ENCODE measurements at places on chromosomes 3 and 15.
A peak's percentile ranks its signal among the peaks of the same experiment; 100 is the strongest.

- no peak for DNase-seq
Observed at GRCh38 chr3:7461202-7461825, 600.4 kb downstream of the GRM7 start.

- DNase-seq = no peak
Observed at GRCh38 chr3:186643493-186643892, 3.3 kb downstream of the FETUB start.

DNA sequence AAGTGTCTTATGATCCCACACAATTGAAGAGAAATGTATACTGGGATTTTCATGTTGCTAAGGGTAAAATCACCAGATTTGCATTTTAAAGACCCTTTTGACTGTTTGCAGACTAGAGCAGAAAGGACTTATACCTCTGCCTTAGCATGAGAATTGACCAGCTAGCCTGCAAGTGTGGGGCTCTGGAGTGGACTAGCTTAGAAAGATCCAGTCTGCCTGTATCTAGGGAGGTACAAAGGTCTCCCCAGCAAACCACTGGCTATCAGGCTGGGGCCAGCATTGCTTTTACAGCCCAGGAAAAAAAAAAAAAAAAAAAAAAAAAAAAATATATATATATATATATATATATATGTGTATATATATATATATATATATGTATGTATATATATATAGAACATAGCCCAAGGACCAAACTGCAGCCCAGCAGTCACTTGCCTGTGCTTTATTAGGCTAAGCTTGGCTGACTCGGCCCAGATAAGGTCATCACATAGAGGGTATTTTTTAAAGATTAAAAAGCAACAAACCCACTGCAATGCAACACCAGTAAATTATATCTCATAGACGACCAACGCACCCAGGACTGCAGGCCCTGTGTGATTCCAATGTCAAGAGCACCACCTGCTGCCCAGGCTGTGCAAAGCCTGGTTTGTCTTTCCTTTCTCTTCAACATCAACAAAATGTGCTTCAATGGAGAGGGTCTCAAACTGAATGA, 63.7 kb downstream of the DCLK3 start:
- DNase-seq = peak; percentile 85

DNA sequence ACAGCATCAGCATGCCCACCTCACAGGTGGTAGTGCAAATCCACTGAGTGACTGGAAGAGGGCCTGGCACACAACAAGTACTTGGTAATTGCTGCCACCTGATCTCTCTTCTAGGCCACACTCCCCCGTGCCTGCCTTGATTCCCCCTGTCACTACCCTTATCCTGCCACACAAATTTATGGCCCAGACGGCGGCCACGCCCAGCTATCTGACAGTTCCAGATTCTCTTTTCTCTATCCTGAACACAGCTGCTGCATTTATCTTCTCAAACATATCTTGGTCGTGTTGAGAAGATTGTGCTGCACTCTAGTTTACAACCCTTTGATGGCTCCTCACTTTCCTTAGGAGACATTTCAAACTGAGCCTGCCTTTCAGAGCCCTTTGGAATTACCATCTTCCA, 585.2 kb downstream of the NTRK3 start:
- DNase-seq = peak; percentile 84

GRCh38 chr15:38682363-38682762, 117.7 kb upstream of the RASGRP1 start:
- DNase-seq = no peak

- no peak for DNase-seq
Observed at GRCh38 chr3:37093481-37093880, 80.9 kb downstream of the LRRFIP2 start.

GRCh38 chr3:31942446-31942845, 38.6 kb downstream of the OSBPL10 start:
- DNase-seq = no peak

DNA sequence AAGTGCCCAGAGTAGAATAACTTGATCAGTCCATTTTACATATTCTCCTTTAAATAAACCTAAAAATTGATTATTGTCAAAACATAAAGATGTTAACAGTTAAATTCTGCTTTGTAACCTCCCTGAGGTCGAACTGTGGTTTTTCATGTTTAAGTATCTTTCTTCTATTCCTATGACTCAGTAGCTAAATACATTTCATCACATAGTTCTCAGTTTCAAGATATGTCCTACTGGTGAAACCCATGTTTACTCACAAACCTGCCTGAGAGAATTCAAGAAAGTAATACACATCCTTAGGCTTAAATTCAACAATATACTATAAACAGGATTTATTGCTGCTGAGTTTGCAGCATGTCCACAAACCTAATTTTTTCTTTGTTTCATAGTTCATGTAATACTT, 692.9 kb downstream of the ZPLD1 start:
- DNase-seq = peak; percentile 31

DNA sequence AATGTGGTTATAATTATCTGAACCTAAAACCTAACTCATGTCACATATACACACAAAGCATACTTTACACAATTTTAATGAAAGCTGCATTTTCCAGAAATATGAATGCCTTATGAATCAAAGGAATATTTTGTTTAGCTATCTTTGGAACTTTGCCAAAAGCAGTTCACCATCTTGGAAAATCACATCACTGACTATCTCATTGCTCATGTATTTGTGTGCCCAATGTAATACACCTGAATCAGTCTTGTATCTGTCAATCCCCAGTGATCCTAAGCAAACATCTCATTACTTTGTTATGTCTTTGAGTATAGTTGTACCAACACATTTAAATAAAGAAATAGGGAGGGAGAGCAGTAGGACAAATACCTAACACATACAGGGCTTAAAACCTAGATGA, 15.6 kb upstream of the CD47 start:
- DNase-seq = no peak

DNA sequence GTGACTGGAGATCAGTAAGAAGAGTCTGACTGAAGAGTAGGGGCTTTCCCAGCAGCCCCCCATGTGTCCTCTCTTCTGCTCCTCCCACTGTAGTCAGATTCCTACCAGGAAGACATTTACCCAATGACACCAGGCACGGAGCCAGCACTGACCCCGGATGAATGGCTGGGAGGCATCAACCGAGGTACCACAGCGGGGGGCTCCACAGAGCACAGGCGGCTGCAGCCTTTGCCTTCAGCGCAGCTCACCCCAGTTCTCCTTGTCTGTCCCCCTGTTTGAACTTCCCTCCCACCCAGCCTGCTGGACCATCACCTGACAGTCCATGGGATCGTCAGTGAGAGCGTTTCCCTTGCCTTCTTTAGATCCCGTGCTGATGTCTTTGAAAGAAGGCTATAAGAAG, 101.6 kb downstream of the ANP32A start:
- DNase-seq = no peak

DNA sequence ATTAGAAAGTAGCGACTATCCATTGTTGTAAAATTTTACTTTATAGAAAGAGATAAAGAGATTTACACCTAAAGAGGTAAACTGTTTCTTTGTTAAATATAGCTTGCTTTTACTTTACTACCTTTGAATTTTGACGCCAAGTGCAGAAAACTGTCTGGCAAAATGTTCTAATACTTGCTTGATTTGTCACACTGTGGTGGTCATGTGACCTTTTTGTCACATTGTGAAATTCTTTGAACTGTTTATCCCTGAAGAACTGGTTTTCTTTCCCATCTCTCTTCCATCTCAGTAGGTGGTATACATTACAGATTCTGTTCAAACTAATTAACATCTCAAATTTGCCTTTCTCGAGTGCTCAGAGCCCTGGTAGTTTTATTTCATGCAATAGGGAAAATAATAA, 327.4 kb downstream of the NAALADL2 start:
- DNase-seq = no peak

- DNase-seq = no peak
Observed at GRCh38 chr3:41882956-41883355, 78.9 kb downstream of the ULK4 start.

DNA sequence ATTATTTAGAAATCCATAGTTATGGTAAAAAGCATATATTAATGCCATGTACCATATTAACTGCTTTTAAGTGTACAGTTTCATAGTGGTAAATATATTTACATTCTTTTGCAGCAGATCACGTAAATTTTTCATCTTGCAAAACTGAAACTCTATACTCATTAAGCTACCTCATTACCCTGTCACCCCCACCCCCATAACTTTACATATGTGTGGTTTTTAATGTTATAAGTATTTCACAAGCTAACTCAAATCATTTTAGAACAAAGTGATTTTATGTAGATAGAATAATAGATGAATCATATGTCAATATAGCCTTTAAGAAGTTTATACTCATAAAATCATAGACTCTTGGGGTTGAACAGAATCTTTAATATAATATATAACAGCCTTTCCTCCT, 7.1 kb upstream of the TP63 start:
- DNase-seq = no peak

GRCh38 chr3:65190111-65190510, 502.3 kb upstream of the ADAMTS9 start:
- DNase-seq = no peak

DNA sequence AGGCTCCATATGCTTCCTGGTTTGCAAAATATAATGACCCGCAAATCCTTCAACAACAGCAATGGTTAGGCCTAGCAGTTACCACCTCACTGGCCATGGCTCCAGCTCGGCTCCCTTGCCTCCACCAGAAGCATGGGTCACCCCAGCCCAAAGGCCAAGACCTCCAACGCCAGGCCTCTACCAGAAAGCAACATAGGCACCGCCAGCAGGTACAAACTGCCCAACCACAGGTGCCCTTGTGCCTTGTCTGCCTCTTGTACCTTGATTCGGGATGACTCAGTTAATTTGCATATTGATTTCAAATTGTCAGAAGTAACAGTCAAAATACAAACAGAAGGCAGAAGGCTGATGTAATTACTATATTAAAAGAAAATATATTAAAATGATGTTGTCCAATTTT, 124.7 kb downstream of the IL5RA start:
- DNase-seq = no peak

DNA sequence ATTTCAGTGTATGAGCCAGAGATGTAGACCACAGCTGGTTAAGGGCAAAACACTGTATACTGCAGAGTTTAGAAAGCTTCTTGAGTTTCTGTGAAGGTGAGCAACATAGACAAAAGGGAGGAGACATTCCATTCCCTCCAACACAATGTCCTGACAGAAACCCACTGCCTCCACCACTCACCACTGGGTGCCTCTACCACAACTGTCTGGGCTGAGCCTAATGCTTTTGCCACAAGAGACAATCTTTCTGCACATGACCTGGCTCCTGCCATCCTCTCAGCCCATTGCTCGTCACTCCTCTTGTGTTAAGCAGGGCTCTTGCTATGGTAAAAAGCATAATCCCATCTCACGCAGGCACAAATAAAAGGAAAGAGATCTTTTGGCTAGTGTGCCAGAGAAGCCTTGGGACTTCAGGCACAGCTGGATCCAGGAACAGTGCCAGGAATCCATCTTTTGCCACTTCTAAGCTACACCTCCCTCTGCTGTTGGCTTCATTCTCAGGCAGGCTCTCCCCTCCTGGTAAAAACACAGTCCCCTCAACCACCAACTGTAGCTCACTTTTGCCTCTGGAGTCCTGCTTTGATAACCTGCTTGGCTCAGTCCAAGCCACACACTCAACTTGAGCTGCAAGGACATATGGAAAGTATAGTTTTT, 140.6 kb upstream of the PRR20G start:
- no peak for DNase-seq

GRCh38 chr15:97200161-97200560, 760.3 kb upstream of the ARRDC4 start:
- peak; percentile 8 for DNase-seq

All from OCI-M1 (cell line).